ENCODE measurements at places on chromosomes 5 and 9.

- no peak for DNase-seq
Measured at GRCh38 chr9:97060796-97061195, 21.9 kb upstream of the CTSV start.

DNA sequence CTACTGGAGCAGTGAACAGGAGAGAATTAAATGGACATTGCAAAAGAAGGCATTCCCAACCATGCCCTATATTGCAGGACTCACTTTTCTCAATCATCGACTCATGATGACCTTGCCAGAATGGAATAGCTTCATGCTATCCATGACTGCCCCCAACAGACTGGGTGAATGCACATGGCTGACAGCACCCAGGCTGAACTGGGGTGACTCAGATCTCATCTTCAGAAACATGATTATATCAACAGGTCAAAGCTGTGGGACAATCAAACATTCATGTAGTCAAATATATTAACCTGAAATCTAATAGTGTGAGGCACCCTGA is 34.7 kb upstream of the MIER3 start:
- no peak for DNase-seq

- DNase-seq = no peak
Measured at GRCh38 chr5:16137177-16137576, 42.4 kb downstream of the MARCHF11 start.

DNA sequence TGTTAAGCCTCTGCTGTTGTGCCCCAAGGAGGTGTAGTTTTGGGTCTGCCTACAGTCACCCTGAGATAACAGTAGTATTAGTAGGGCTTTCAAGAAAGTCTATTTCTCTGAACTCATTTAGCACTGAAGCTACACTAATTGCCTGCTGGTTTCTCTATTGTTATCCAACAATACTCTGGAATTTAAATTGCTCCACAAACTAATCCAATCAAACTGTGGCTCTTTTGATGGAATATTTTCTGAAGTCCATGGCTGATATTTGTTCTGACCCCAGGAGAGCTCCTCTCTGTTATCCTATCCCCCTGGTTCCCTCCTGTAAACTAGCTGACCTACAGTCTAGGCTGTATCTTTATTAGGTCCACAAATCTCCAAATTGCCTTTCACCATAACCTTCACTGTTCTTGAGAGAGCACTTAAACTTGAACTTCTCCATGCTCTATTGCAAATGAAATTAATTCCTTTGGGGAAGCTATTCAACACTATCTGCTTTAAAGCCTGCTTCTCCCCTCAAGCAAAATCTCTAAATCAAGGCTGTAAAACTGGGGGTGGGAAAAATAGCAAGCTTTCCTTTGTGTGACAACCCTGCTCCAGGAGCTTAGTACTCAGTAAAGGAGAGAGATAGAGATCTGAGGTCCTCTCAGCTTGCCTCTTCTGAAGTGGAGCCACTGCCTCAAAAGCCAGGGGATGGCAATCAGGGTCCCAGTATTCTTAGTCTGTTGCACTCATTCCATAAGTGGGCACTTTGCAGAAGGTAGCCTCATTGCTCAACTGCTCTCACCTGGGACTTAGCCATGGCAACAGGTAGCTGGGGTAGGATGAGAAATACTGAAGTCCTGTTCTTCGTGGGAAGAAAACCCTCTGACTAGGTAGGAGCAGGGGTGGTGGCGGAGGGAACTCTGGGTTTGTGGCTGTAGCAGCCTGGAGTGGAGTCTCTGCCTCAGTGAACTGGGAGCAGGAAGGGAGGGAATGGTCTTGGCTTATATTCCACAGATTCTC is 110.9 kb downstream of the MACIR start:
- no peak for DNase-seq

- no peak for DNase-seq
Measured at GRCh38 chr5:127411381-127411780, 106.1 kb upstream of the PRRC1 start.

DNA sequence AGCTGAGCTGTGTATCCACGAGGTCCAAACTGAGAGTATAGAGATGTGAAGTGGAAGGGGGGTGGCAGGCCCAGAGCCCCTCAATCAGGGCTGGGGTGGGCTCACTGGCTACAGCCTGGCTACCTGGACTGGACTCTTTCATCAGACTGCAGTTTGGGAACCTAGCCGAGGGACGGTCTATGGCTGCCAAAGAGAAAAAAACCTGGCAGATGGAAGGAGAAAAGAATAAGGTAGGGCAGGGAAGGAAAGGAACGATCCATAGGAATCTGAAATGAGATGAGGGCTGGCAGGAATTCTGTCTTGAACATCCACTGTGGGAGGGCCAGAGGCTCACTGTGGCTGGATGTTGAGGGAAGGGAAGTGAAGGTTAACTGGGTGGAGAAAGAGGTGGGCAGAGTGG is 224.4 kb upstream of the PANK3 start:
- no peak for DNase-seq

DNA sequence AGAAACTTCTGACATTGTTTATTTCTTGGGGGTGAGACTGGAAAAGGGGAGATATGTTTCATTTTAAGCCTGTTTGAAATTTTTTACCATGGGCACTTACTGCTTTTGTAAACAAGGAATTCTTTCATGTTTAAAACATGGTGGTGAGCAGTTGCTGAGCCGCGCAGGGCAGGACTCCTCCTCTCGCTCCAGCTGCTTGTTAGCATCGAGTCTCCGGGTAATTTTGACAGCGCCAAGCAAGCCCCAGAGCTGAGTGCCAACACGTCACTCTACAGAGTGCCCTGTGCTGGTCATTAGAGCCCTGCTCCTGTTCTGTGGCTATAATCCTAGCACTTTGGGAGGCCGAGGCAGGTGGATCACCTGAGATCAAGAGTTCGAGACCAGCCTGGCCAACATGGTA is 116.5 kb upstream of the MSX2 start:
- DNase-seq = no peak

All from NCI-H1048 (cell line).